DMS79 treated with DMSO at 0.1 percent for 48 hours (cell line): ENCODE measurements at places on chromosomes 7 and 10.

- no peak for DNase-seq
Measured at GRCh38 chr10:75774783-75775490, 343.5 kb downstream of the LRMDA start.

GRCh38 chr10:63497321-63497720, 23.9 kb upstream of the REEP3 start:
- DNase-seq: no peak

- peak; percentile 56 for DNase-seq
Measured at GRCh38 chr7:155002411-155003091, 373 bp downstream of the PAXIP1 start.

- DNase-seq: no peak
Measured at GRCh38 chr7:30280631-30281030, 3.8 kb upstream of the ZNRF2 start.

DNA sequence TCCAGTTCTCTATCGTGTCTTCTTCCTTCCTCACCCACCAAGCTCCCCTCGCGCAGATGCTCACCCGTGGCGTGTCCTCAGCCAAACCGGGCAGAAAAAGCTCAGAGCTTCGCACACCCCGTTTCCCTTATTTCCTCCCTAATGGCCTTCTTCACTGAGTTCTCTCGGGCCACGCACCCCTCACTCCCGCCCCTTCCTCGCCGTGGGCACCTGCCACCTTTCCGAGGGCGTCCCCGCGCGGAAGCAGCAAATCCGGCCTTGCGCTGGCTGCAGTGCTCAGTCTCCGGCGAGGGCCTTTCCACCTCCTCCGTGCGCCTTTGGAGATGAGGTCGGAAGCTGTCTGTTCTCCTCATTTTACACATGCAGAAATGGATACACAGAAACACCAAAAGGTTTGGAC, 12.4 kb upstream of the CALML3 start:
- no peak for DNase-seq

DNA sequence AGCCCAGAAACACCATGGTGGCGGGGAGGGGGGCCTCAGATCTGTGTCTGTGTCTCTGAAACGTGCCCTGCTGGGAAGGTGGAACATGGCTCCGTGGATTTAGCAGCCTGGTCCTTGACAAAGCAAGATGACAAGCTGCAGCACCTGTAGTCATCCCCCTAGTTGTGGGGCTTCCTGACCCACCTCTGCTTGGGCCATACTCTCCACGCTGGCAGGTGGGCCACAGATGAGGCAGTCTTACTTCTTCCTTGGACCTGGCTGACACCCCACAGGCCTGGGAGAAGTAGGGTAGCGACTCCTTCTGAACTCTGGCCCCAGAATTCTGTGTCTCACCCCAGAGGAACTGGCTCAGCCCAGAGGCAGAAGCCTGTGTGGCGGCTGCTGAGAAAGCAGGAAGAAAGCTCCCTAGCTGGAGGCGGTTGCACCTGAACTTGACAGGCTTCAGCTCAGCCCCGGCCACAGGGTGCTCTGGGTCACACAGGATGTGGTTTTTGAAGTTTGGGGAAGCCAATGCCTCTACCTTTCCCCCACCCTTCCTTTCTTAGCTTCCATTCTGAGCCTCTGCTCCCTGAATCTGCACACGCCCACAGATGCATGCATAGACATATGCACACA, 113.9 kb downstream of the ABLIM1 start:
- DNase-seq: no peak

DNA sequence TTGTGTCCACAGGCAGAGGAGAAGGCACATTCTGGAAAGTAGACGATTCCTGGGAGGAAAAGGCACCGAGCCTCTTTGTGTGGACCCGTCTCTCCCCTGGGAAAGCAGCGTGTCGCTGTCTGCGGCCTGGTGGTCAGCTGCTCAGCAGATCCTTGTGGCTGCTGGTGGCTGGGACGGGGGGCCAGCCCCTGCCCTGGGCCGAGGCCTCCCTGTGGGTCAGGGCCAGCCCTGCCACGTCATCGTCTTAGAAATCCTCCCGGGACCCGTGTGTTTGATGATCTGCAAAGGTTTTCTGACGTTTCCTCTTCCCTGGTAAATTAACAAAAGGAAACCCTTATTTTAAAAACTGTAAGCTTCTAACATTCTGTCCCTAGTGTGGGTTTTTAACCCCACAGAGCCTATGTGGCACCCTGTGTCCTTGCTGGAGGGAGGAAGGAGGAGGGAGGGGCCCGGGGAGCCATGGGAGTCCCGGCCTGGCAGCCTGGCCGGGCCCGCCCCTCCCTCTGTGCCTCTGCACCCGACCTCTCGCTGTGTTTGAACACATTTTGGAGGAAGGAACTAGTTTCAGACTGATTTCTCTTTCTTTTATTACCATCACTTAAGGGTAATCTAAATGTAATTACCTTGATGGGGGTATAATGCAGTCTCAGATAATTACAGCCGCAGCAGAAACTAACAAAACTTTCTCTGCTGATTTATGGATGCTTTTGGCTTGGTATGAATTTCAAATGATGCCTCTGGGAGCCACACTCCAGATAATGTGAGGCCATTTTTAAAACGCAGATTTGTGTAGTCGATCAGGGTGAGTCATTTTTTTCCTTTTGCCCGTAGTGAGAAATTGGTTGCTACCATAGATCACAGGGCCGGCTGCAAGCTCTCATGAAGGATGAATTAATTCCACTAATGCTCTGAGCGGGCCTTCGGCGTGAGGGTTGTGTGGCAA, 85.5 kb downstream of the NKX6-2 start:
- no peak for DNase-seq

DNA sequence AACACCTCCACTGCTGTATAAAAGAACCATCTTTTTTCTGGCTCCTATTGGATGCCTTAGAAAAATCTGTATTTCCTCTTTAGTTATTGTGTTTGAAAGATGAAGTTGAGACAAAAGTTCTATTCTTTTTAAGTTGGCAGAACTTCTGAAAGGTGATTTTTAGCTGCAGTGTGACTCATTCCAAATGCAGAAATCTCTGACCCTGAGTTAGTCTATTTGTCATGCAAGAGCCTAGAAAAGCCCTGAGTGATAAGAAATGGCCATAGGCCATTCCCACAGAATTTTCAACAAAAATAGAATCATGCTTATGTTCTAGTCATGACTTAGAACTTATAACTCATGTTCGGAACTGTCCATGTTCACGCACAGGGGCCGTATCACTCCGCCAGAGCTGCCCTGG, 89.1 kb downstream of the EGFR start:
- DNase-seq: no peak

DNA sequence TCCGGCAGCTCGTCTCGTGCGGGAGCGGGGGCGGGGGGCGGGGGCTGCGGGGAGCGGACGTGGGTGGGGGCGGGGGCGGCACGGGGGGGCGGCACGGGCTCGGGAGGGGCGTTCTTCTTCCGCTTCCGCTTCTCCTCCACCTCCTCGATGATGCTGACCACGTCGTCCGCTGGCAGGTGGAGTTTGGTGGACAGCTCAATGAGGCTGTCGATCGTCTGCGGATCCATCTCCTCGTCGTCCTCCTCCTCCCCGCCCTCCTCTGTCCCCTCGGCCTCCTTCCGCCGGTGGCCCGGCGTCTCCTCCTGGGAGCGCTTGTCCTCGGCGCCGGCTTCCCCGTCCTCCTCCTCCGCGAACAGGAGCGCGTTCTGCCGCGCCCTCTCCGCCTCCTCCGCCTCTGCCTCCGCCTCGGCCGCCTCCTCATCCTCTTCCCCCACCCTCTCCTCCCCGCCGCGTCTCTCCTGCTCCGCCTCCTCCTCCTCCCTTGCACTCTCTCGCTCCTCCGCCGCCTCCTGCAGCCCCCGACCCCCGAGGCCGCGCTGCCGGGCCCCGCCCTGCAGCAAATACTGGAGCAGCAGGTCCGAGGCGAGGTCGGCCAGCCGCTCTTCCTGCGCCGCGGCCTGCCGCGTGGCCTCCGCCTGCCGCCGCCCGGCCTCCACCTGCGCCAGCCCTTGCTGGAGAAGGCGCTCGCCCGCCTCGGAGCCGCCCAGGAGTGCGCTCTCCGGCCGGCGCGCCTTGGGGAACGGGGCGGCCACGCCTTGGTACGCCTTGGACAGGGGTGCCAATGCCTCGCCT, 1.9 kb downstream of the VGF start:
- peak; percentile 65 for DNase-seq

DNA sequence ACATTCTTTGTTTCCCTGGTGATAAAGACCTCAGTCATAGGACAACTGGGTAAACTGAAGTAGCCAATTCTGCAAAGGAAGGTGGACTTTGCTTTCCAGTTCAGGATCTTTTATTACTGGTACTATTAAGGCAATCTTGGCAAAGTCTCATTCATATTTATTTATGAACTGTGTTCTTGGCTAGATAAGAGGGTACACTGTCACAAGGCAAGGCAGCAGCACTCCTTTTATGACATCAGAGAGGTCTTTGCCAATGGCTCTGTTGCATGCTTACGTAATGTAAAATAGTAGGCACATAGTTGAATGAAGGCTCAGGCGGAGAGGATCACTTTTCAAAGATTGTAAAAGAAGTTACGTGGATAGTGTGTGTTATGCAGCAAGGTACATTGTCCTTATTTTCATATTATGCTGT, 63.7 kb upstream of the PDK4 start:
- no peak for DNase-seq

GRCh38 chr10:50420196-50420595, 168.9 kb upstream of the ASAH2 start:
- no peak for DNase-seq

GRCh38 chr10:30928742-30929141, 102.9 kb downstream of the ZNF438 start:
- DNase-seq: no peak

DNA sequence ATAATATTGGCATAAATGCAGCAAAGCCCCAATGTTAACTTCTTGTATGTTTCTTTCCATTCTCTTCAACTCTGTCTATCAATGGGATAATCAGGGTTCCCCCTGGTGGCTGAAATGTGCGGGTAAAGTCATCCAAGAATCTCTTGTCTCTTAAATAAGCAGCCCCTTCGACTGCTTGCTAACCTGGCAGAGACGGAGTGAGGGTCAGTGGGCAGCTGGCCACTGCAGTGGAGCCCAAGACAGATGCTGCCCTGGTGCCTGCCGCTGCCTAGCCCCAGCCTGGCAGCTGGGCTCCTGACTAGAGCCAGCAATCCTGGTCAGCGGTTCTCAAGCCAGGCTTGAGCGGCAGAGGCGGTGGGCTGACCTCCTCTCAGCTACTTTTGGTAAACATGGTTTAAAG, 248.9 kb downstream of the COBL start:
- peak; percentile 25 for DNase-seq

DNA sequence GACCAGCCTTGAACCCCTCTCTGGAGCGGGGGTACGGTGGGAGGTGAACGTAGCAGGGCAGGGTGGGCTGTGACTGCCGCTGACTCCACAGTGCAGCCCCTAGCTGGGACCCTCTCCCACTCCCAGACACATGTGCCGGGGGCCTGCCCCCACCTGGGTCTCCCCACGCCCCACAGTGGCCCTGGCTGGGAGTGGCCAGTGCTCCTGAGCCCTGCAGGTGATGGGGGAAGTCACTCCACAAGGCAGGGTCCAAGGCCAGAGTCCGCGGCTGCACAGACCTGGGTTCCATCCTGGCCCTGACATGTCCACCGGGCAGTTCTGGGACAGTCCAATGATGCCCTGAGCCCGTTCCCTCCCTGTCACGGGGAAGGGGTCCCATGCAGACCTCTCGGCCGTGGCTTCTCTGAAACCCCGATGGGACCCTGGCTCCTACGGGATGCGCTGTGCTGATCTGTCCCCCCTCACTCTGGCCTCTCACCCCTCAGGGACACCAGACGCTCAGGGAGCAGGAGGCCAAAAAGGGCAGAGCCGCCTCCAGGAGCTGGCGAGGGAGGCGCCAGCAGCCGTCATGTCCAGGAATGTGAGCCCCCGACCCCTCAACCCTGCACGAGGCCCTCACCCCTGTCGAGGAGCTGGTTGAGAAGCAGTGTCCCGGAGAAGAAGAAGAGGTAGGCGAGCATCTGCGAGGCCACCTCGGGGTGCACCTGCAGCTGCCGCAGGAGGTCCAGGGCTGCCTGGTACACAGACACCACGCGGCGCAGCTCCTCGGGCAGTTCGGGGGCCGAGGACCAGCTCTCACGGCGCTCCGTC, 40.4 kb downstream of the AP5Z1 start:
- DNase-seq: no peak
